Type B pancreatic cell (in vitro differentiated cells): ENCODE measurements at places on chromosomes 7 and 10.

- no peak for DNase-seq
Observed at GRCh38 chr7:130133029-130133782, 62.9 kb downstream of the KLHDC10 start.

DNA sequence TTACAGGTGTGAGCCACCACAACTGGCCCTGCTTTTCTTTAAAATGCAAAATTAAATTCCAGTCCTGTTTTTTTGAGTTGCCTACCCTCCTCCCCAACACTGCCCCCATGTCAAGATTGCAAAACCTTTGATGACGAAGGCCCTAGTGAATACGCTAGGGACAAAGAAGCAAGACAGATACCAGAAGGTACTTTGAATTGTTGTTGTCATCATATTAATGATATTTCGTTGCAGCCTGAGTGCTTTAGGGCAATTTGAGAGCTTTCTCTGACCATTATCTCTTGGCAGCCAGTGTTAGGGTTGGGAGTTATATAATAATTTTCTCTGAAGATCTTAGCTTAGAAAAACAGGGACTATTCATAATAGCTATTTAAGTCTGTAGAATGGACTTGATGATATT lies 7.1 kb downstream of the CCSER2 start:
- no peak for DNase-seq

DNA sequence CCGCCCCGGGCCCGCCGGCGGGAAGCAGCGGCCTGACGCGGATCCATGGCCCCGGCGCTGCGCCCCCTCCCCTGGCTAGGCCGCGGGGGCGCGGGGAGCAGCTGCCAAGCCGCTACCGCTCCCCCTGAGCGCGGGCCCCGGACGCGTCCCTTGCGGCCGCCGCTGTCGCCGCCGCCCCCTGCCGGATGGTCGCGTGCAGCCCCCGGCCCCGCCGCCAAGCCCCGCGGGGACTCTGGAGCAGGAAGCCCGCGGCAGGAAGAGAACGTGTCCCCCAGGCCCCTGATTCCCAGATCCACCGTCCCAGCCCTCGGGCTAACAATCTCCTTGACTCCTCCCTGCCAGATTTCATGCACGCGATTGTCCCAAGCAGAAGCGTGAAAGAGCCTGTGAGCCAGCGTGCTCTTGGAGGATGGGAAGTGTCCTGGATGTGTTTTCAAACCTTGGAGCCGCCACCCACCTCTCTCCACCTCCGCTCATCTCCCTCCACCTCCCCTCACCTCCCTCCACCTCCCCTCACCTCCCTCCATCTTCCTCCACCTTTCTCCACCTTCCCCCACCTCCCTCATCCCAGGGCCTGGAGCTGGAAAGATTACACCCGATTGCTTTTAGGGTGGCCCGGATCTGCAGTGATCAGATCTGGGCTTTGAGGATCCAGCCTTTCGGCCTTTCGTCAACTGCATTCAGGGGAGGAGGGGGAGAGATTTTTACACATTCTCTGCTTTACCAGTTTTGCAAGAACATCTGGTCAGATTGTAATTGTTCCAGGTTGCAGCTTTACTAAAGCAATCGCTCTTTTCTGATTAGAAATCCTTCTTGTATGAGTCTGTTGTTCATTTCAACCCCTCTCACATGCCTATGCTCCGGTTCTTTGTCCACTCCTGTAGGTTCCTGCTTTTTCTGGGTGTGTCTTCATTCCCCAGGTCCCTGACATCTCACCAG lies 570 bp upstream of the PRTFDC1 start:
- peak; percentile 77 for DNase-seq

- DNase-seq: no peak
Observed at GRCh38 chr7:30650421-30650808, 31.8 kb downstream of the CRHR2 start.

DNA sequence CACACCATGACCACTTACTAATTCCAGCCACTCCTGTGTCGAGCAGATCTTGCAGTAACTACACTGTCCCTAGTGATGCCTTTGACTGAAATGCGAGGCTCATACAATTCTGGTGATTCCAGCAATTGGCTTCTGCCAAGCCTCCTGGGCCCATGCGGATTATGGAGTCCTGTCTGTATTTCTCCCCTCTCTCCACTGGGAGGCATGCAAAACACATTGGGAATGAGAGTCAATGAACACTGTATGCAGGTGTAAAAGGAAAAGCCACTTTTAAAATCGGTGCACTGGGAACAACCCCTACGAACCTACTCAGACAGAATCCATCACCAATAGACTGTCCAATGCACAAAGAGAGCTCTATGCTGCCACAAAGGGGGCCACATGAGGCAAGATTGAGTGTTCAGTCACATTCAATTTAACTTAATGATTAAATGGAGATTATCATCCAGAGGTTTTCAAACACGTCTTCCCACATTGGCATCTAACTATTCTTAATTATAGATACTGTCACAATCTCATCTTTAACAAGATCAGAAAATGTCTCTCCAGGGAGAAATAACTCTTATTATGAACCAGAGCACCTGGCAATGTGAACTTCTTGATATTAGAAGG lies 550.6 kb downstream of the GLRX3 start:
- no peak for DNase-seq

DNA sequence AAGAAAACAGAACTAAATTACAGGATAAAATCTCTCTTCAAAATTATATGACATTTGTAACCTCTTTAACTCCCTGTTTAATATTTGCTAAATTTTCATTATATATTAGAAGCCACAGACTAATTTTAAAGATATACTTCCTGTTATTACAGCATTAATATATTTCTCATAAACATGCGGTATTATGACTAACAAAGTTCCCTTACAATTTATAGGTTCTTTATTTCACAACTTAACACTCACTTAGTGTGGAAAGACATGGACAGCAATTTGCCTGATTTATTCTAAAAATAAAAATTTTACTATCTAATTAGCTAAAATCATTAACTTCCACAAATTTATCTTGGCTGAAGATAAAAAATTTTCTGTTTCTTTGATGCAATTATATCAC lies 29.0 kb downstream of the CTNNA3 start:
- no peak for DNase-seq

GRCh38 chr10:112115781-112116385 lies 67.7 kb downstream of the GPAM start:
- DNase-seq: no peak

- peak; percentile 37 for DNase-seq
Observed at GRCh38 chr7:156475666-156476065, 164.9 kb upstream of the RNF32 start.

DNA sequence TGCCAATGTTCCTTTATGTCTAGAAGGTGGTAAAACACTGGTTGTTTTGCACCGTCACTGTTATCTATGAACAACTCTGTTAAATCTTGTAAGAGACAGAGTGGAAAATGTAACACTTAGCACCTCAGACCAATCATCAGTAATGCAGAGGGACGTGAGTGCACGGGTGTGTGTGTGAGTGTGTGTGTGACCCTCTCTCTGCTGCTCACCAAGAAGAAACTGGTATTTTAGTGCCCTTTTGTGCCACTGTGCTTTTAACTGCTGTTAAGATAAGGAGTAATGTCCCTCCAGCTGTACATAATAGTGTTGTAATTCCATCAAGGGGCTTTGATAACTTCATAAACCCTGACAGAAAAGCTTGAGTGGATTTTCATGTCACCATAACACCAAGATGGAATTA lies 130.1 kb downstream of the CREB5 start:
- no peak for DNase-seq

DNA sequence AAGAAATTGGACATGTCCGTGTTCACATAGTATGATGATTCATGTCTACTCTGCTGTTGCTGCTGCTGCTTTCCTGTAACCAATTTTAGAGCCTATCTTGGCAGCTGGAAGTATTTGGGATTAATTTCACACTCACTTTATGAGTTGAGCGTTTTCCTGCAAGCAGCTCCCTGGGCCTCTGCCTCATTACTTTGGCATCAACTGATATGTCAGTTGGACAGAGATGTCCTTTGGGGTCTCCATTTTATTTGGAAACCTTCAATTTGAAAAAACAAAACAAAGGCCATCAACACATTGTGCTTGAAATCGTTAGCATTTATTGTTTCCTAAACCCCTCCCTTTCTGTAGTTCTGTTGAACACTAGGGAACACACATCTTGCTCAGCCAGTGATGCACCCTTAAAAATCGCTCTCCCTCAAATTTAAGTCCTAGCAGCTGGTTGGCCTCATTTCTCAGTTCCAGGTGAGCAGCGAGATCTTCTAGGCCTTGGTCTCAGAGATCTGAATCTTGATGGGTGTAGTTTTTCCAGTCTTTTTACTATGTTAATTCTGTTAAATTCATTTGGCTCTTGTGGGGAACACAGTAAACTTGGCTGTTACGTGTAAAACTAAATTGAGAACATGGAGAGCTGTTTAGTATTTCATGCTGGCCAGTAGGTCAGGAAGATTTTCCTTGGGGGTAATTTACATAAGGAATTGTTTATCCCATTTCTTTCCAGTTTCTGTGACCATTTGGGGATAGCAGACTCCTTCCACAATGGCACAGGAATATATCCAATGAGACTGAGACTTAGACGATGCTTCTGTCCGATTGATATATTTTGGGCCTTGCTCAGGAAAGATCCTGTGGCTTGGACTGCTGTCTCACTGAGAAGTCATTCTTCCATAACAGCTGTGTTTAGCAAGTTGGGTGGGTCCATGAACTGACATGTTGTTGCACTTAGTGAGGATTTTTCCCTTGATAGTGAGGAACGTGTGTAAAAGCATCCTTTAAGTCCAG lies 371.6 kb downstream of the BBS9 start:
- no peak for DNase-seq
